Kidney epithelial cell (primary cell): ENCODE measurements at places on chromosomes 5 and 9. TPM values are rescaled to one million over a fixed set of nuclear protein-coding genes. Genes with fewer than 3 reads are reported as not detected.
A peak's percentile ranks its signal among the peaks of the same experiment; 100 is the strongest.

- no peak for DNase-seq
These were observed 141.8 kb downstream of the PAX5 start for GRCh38 chr9:36892279-36892678.

DNA sequence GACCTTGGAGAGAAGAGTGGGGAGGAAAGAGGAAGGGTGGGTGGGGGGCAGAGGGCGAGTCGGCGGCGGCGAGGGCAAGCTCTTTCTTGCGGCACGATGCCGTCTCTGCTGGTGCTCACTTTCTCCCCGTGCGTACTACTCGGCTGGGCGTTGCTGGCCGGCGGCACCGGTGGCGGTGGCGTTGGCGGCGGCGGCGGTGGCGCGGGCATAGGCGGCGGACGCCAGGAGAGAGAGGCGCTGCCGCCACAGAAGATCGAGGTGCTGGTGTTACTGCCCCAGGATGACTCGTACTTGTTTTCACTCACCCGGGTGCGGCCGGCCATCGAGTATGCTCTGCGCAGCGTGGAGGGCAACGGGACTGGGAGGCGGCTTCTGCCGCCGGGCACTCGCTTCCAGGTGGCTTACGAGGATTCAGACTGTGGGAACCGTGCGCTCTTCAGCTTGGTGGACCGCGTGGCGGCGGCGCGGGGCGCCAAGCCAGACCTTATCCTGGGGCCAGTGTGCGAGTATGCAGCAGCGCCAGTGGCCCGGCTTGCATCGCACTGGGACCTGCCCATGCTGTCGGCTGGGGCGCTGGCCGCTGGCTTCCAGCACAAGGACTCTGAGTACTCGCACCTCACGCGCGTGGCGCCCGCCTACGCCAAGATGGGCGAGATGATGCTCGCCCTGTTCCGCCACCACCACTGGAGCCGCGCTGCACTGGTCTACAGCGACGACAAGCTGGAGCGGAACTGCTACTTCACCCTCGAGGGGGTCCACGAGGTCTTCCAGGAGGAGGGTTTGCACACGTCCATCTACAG lies 760 bp downstream of the NPR3 start:
- no peak for DNase-seq

GRCh38 chr9:19140259-19140658 lies 13.0 kb upstream of the PLIN2 start:
- DNase-seq, result no peak

GRCh38 chr9:95457769-95458168 lies 59.0 kb downstream of the PTCH1 start:
- no peak for DNase-seq

DNA sequence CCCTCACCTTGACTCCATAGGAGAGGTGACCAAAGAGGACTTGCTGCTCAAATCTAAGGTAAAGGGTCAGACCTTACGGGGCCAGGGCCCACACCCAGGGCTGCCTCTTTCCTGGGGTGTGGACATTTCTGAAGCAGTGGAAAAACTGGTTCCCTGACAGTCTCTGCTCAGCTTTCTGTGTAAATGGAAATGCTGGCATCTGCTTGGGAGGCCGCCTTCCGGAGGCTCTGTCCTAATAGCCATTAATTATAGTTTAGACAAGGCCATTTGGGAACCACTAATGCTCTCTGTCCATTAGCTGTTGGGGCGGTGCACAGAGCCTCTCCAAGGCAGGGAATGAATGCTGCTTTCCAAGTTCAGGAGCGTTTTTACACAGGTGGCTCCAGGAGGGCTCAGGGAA lies 17.3 kb downstream of the USP20 start:
- DNase-seq, result no peak

- DNase-seq, result no peak
These were observed 387.1 kb downstream of the ZSWIM6 start for GRCh38 chr5:61719124-61719523.

DNA sequence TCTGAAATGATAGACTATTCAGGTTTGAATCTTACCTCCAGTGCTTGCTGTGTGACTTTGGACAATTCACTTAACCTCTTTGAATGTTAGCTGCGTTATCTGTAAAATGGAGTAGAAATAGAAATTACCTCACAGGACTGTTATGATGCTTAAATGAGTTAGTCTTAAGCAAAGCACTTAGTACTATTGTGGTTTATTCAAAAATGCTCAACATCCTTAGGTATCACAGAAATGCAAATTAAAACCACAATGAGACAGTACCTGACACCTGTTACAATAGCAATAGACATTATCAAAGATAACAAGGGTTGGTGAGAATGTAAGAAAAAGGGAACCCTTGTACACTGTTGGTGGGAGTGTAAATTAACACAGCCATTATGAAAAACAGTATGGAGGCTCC lies 77.6 kb upstream of the FREM1 start:
- DNase-seq, result no peak

- no peak for DNase-seq
These were observed 476.6 kb upstream of the TNC start for GRCh38 chr9:115594557-115594956.

DNA sequence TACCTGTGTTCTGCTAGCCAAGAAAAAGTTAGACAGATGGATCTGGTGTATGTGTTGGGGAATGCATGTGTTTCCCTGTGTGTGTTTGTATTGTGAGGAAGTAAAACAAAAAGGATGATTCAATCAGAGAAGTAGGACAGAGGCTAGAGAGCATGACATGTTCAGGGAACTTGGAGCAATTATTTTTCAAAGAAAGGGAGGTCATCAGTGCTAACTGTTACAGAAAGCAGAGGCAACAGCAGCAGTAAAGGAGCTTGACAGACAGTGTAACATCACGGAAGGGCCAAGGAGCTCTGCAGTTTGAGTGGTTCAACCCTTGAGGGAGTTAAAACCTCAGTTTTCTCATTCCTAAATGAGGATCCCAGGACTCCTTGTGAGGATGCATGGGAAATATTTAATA lies 13.2 kb downstream of the SPINK1 start:
- no peak for DNase-seq

- peak; percentile 18 for DNase-seq
These were observed 190.6 kb downstream of the MPDZ start for GRCh38 chr9:13088720-13089427.

DNA sequence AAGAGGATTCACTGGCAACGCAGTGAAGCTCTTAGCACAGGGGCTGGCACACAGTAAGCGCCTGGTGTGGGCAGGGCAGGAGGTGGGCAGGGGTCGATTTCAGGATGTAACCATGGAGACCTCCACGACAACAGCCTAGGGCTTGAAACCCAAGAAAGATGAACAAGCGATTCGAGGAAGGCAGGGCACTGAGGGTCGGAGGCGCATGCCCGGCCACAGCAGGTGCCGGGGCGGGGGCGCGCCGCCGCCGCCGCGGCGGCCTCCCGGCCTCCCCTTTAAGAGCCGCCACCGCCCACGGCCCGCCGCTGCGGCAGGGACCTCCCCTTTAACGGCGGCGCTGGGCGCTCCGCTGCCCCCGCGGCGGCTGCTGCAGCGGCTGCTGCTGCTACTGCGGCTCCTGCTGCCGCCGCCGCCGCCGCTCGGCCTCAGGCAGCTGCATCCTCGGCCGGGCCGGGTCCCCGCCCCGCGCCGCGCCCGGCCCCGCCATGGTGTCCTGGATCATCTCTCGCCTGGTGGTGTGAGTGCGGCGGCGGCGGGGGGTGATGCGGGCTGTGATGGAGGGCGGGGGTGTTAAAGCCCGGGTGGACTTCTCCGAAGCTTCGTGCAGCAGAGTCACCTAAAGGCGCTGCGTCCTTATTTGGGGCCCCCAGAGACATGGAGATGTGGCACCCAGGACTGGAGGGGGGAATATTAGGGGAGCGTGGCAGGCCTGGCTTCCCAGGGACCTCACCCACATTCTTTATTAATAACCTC lies at the start of gene REEP2:
Gene REEP2 (plus strand): TSS at position 334 of the 753 bp plus-strand sequence. CDS start 152 bp downstream, at position 486.
- DNase-seq, result no peak

DNA sequence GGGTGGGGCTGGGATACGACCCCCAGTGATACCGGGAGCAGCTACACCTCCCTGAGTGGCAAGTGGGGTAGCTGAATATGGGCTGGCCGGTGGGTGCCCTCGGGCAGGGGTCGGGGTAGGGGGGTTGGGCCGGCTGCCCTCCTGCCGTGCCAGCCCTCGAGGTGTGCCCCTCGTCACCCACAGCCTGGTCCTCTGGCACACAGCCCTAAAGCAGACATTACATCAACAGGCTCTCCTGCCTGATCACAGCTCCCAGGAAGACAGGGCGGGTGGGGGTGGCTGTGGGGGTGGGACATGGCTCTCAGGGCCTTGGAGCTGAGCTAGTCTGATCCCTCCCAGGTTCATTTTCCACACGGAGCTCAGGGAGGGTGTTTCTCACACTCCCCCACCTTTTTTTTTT lies 23.2 kb downstream of the FBXW5 start:
- DNase-seq, result no peak

GRCh38 chr9:14978022-14979000 lies 68.1 kb upstream of the FREM1 start:
- no peak for DNase-seq

DNA sequence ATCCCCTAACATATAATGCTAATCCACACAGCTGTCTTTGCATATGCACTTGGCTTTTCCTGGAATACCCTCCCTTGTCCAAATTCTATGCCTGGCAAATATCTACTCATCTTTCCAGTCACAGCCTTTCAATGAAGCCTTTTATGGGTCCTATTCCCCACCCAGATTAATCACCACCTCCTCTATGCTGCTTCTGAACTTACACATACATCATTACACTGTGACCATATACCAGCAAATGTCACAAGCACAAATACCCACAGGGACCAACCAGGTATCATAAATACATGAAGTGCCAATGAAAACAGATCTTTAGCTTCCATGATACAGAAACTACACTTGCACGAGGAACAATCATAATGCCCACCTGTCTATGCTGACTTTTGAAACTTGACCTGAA lies 22.3 kb downstream of the LPAR1 start:
- DNase-seq, result no peak

DNA sequence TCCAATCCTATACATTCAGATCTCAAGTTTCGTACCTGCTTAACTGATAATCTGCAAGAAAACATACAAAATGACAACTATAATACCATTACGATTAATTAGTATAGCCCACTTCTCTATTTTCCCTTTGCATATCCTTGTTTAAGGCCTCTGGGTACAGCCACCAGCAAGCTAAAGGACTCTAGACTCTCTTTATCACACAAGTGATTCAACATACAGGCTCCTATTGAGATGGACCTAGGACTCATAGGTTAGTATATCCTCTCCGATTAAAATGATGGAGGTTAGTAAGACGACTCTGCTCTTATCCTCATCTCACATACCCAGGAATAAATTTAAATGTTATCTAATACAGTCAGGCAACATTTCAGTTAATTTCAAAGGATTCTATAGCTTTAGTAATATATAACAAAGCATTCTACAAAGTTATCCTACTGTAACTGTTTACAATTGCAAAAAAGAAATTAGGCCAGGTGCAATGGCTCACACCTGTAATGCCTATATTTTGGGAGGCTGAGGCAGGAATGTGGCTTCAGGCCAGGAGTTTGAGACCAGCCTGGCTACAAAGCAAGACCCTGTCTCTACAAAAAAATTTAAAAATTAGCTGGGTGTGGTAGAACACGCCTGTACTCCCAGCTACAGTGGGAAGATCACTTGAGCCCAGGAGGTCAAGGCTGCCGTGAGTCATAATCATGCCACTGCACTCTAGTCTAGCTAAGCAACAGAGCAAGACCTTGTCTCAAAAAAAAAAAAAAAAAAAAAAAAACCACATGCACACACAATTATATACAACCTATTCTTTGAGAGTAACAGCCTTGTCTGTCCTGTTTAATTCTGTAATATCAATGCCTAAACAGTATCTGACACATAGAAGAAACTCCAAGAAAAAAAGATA lies 15.4 kb downstream of the HAUS6 start:
- DNase-seq, result peak; percentile 80

SPINK6 gene
- not detected in 2 replicates for total RNA-seq

ANKRD18A gene
- 2.4 TPM in 2 replicates for total RNA-seq

GABRA6 gene
- not detected in 2 replicates for total RNA-seq

MVB12B gene
- 13.1 and 15.8 TPM in 2 replicates for total RNA-seq
